ENCODE measurements at places on chromosomes 11 and 22. TPM values are rescaled to one million over a fixed set of nuclear protein-coding genes. Genes with fewer than 3 reads are reported as not detected.
A peak's percentile ranks its signal among the peaks of the same experiment; 100 is the strongest.

GRCh38 chr11:65501472-65502273, 2.8 kb downstream of the MALAT1 start:
- peak overlapping the region; percentile 95 for H3K27ac ChIP-seq
- DNase-seq = no peak
- H3K4me3 ChIP-seq = peak overlapping the region; percentile 72
- H3K4me1 ChIP-seq = peaks cover 19% of the 10 kb centered on the region

- H3K27ac ChIP-seq = no peak overlapping the region
- H3K36me3 ChIP-seq = no peaks in the 10 kb centered on the region
- DNase-seq = no peak
- no peaks in the 10 kb centered on the region for H3K27me3 ChIP-seq
- H3K4me3 ChIP-seq = no peak overlapping the region
These were observed 48.2 kb downstream of the ST3GAL4 start for GRCh38 chr11:126403658-126404057.

Gene APOA1
- not detected for total RNA-seq

DNA sequence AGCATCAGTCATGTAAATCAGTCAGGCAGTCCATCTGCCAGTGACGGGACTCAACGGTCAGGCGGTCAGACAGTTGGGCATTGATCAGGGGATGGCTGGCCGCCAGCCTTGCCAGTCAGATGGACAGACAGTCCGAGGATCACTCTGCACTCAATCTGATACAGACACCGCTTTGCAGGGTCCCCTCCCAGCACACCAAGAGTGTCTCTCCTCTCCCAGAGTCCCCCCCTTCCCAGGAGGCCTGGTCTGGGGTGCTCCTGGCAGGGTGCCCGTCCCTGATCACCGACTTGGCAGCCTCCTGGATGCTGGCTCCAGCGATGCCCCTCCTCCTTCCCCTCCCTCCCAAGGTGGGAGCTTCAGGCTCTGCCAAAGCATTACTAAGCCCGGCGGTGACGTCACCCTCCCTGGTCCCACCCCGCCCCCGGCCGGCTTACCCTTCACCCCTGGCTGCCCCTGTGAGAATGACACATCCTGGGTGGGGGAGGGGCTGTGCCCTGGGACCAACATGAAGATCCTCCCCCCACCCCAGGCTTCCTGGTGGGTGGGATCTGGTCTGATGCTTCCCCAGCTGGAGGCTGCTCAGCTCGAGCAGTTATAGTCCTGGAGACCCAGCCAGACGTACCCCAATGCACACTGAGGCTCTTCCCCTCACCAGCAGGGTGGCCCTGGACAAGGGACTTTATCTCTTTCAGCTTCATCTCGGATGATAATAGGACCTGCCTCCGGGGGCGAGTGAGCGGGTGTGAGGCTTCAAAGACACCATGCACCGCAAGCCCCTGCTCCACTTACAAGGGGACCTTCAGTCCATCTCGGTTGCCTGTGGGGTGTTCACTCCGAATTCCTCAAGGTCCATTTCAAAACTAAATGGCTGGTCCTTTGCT, 69.2 kb downstream of the CD82 start:
- H3K27ac ChIP-seq = no peak overlapping the region
- peaks cover 28% of the 10 kb centered on the region for H3K4me1 ChIP-seq
- no peaks in the 10 kb centered on the region for H3K36me3 ChIP-seq
- peak; percentile 92 for DNase-seq
- no peak overlapping the region for H3K4me3 ChIP-seq
- no peaks in the 10 kb centered on the region for H3K27me3 ChIP-seq

DNA sequence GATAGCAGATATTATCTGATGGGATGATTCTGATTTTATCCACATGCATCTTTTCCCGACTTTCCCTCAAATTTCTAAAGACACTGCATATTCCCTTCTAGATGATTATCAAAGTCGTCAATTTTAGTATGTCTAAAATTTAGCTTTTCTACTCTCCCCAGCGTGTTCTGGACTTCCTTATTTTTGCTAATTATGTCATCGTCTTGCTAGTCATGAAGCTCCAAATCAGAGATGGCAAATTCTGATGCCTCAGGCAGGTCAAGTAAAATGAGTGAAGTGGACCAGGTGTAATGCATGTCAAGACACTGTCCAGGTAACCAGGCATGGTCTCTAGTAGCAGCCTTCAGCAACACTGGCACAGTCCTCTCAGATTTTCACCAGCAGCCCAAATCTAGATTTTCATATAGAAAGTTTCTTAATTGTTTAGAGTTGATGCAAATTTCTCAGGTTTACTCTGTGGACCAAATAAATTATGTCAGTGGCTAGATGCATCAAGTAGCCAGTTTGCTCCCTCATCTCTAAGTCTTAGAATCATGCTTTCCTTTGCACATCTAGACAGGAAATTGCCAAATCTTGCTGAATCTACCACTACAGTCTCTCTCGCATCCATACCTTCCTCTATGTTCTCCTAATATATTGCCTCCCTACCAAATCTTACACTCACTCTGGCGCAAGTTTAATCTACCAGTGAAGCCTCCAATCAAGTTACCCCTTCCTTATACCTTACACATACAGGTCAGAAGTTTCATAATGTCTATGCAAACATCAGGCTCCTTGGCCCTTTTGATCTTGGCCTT, 10.6 kb downstream of the HSD17B12 start:
- H3K27ac ChIP-seq = no peak overlapping the region
- H3K4me1 ChIP-seq = peaks cover 23% of the 10 kb centered on the region
- H3K27me3 ChIP-seq = no peaks in the 10 kb centered on the region
- peaks cover 3% of the 10 kb centered on the region for H3K36me3 ChIP-seq
- no peak for DNase-seq

DNA sequence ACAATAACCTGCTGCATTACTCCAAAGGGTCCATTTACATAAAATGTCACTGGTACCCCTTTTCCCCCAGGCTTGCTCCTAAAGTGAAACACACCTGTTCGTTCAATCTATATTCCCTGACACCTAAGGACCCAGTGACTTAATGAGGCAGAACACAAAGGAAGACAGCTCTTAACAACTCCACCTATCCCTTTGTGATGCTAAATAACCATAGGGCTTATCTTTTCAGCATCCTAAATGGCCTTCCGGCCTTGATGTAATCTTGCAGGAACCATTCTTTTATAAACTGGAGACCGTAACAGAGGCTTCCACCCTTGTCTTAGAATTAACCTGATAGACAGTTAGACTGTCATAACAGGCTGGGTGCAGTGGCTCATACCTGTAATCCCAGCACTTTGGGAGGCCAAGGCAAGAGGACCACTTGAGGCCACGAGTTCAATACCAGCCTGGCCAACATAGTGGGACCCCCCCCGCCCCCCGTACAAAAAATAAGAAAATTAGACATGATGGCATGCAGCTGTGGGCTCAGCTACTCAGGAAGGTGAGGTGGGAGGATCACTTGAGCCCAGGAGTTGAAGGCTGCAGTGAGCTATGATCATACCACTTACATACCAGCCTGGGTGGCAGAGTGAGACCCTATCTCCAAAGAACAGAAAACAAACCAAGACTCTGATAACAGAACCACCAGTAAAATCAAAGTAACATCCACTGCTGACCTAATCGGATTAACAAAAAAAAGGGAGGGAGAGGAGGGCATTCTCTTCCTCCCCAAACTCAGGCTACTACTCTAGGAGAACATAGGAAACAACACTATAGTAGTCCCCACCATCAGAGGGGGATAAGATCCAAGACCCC, 5.1 kb downstream of the CHEK2 start:
- no peaks in the 10 kb centered on the region for H3K36me3 ChIP-seq
- peaks cover 5% of the 10 kb centered on the region for H3K4me1 ChIP-seq
- no peak overlapping the region for H3K4me3 ChIP-seq
- no peak for DNase-seq
- H3K27me3 ChIP-seq = no peaks in the 10 kb centered on the region
